Posterior vena cava (tissue), 2 donors: ENCODE measurements at places on chromosomes 6 and 20.

GRCh38 chr6:47308198-47308517 lies 1.5 kb downstream of the TNFRSF21 start:
- no peak for DNase-seq

DNA sequence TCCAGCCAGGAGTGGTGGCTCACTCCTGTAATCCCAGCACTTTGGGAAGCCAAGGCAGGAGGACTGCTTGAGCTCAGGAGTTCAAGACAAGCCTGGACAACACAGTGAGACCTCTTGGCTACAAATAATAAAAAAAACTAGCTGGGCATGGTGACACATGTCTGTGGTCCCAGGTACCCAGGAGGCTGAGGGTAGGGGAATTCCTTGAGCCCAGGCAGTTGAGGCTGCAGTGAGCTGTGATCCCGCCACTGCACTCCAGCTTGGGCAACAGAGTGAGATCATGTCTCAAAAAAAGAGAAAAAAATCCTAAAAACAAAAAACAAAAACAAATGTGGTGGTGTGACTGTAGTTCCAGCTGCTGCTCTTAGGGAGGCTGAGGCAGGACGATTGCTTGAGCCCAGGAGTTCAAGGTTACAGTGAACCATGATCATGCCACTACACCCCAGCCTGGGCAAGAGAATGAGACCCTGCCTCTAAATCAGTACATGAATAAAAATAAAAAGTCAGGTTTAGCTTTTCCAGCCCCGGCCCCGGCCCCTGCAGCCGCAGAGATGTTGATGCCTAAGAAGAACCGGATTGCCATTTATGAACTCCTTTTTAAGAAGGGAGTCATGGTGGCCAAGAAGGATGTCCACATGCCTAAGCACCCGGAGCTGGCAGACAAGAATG lies 13.5 kb upstream of the SNRPC start:
- no peak for DNase-seq

DNA sequence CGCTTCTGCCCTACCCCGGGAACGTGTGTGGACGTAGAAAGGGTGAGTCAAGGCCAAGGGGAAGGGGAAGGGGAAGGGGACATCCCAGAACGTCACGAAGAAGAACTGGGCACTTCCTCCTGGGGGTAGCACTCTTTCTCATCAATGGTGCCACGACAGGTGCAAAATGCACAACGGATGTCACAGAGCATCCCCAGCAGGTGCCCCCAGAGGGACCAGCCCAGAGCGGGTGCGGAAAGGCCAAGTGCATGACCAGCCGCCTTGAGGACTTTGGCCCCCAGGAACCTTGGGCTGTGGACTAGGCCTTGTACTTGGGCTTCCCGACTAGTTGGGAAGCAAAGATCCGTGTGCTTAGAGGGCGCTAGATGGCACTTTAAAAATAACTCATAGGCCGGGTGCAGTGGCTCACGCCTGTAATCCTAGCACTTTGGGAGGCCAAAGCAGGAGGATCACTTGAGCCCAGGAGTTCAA lies 12.1 kb upstream of the SRC start:
- no peak for DNase-seq

DNA sequence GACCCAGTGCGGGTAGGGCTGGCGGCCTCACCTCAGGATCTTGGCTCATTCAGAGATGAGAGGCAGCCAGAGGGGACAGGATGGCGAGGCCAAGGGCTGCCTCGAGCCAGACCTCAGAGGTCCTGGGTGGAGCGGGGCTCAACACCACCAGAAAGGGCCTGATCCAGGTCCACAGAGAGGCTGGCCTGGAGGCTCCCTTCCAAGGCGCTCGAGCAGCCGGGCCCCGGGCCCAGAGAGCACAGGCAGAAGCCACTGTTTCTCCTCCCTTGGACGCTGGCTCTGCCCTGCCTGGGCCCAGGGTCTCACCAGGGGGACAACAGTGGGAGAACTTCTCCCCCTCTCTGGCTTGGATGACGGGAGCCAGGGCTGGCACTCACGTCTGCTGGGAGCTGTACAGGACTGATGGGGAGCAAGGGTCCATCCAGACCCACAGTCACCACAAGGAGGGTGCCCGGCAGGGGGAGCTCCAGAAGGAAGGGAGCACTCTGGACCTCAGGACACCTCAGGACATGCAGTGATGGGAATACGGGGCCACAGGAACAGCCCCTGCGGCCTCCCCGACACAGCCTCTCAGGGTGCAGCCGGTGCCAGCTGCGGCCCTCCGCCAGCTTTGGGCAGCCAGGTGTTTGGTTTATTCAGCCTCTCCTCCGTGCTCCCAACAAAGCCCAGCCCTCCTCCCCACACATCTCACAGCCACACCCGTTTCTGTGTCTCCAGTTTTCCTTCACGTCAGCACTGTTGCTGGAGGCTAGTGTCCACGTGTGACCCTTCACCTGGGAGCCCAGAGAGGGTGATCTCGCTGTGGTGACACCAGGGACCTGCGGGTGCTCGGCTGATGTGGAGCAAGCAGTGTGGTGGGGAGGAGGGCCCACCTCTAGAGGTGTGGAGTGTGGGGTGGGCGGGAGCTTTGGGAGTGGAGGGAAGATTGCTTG lies 8.7 kb downstream of the RPS21 start:
- DNase-seq, result no peak

DNA sequence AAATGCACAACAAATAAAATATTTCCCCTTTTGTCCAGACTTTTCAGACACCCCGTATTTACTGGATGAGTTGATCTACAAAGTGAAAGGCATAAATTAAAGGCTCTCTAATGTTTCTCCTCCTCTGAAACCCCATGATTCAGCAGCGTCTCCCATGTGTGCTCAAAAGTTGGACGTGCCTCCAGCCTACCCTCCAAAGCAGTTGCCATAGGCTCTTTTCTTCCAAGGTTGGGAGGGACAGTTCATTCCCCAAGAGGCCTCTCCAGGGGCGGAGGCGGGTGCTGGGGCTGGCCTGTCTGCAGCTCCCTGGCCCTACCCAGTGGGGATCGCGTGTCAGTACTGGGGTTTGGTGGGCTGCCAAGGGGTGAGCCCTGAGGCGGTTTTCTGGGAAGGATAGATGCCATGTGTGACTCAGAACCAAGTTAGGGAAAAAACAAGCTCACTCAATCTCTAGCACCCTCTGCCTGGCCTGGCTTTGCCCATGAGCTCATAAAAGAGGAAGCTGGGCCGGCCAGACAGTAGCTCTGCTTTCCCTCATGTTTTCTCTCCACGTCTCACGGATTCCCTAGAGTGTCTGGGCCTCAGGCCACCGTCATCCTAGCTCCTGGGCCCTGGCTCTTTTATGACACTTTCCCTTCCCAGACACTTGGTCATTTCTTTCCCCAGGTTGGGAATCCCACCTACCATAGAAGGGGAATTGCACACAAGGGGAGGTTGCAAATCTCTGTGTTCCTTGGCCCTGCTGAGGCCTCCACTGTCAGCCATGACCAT lies 8.0 kb upstream of the IER3 start:
- peak; percentile 99 for DNase-seq

GRCh38 chr20:21312813-21313474 lies 9.8 kb downstream of the XRN2 start:
- DNase-seq, result no peak

- DNase-seq, result no peak
Measured at GRCh38 chr20:41125530-41126457, 11.5 kb upstream of the PLCG1 start.

DNA sequence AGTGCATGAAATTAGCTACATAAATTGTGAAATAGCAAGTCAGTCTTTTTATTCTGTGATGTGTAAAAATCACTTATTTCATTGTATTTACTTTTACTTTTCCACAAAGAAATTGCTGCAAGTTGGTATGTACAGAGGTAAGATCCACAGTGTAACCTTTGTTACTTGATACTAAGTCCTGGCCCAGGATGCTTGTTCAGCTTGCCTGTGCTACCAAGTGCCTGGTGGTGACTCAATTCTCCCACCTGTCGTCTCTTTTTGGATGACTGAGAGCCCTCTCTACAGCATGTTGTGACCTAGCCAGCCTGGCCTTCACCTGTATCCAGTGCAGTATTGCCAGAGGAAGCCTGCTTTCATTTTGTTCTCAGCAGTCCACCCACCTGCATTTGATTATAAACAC lies 54.9 kb downstream of the ANKRD6 start:
- peak; percentile 25 for DNase-seq

DNA sequence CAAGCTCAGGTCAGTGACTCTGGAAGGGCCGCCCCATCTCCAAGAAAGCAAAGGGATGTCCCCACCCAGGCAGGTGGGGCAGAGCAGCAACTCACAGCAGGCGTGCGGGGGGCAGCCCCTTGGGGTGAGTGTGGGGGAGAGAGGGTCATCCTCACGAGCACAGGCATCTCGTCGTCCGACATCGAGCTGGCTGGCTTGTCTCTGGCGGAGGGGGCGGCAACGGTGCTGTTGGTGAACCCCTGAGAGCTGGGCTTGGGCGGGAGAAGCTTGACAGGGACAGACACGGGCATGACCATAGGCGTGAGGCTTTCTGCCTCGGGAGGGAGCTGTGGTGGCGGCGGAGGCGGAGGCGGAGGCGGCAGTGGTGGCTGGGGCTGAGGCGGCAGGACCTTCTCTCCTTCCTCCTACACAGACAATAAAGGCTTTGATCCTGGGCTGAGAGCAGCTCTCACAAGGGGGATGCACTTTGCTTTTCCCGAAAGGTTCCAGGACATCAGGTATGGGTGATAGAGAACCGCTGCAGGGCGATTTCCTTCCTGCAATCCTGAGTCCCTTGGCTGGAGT lies 45.6 kb upstream of the MRPS10 start:
- peak; percentile 71 for DNase-seq

DNA sequence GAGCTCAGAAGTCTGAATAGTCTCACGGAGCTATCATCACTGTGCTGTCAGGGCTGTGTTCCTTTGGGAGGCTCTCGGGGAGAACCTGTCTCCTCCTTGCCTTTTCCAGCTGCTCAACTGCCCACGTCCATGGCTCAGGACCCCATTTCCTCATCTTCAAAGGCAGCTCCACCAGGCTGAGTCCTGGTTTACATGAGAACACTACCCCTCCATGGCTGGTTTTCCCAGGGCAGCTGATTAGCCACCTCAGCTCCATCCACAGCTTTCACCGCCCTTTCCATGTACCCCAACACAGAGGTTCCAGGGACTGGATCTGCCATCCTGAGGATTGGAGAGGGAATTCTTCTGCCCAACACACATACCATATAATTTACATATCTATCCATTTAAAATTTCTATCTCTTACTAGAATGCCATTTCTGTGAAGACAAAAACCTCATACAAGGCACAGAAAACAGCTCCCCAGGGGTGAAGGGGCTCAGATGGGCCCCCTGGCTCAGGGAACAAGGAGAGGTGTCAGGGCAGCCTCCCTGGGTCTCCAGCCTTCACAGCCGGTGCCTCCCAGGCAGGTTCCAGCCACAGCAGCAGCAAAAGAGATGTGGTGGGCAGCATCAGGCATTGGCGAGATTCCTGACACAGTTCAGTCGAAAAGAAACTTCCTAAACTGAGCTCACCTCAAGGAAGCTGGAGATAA lies 2.2 kb upstream of the RAET1E start:
- no peak for DNase-seq

- peak; percentile 86 for DNase-seq
Measured at GRCh38 chr20:2524709-2525506, 11.5 kb upstream of the TMC2 start.

DNA sequence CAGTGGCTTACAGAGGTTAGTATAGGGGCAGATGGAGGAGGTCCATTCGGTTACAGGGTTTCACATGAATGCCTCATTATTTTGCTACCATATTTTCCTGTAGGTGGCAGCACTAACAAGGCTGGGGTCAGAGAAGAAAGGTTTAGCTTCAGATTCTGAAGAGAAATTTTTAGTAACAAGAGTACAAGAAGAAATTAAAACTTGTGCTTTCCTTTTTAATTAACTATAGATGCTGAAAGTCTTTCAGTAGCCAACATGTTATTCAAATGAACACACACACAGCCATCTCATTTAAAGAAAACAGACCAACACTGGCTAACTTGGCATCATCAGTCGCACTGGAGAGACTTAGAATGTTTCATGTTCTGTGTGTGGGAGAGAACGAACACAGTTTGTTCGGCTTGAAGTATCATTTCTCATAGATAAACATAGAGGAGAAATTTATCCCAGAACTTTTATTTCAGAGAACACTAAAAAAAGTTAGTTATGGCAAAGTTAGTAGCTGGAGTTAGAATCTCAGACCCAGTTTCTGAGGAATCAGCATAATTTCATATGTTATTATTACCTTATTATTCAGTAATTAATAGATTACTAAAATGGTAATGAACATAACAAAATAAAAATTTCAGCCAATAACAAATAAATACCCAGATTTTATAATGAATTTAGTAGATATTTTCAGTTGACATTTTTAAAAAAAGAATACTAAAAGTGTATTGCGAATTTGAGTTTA lies 314.0 kb upstream of the RSPO3 start:
- no peak for DNase-seq

- no peak for DNase-seq
Measured at GRCh38 chr6:168711049-168711640, 270.2 kb downstream of the SMOC2 start.

- DNase-seq, result no peak
Measured at GRCh38 chr6:24922170-24922569, 13.6 kb downstream of the RIPOR2 start.

DNA sequence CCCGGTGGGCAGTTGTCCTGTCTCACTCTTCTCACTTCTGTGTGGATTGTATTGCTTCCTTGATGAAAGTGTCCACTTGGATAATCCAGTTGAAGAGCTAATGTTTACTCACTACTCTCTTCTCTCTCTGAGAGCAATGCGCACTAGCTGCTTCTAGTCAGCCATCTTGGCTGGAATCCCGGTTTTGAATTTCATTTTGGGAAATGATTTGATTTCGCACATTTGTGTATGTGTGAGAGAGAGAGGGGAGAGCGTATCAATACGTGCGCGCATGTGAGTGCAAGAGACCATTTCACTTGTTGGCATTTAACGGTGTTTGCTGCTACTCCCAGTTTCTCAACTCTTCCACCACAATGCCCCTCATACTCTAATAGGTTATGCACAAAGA lies 67.8 kb downstream of the KLHL32 start:
- DNase-seq, result no peak

DNA sequence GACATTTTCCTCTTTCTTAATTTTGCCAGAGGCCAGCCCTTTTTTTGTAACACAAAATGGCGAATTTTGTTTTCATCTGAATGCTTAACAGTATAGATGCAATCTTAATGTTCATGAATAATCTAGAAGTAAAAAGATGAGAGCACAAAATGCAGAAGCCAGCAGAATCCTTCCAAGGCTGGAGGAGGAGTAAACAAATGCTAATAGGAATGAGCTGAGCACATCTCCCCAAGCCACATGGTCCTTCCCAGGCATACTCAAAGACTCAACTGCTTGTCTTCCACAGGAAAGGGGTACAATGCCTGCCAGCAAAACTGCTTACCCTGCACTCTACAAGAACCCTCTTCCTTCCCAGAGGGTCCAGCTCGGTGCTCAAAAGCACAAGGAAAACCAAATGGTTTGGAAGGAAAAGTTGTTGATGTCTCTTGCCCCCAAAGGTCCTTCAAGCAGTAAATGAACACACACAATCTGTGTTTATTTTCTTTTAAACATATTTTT lies 155.1 kb downstream of the MOXD1 start:
- no peak for DNase-seq

- DNase-seq, result no peak
Measured at GRCh38 chr20:31972471-31973021, 4.6 kb downstream of the XKR7 start.

GRCh38 chr20:54353292-54353691 lies 122.1 kb upstream of the DOK5 start:
- DNase-seq, result no peak
